ENCODE measurements at places on chromosomes 16 and 17.

GRCh38 chr16:65895906-65896305, 470.6 kb upstream of the CDH5 start:
- DNase-seq, result no peak

GRCh38 chr17:61997664-61998063, 67.4 kb downstream of the MED13 start:
- no peak for DNase-seq

- DNase-seq, result no peak
Observed at GRCh38 chr16:58863042-58863441, 128.9 kb upstream of the GOT2 start.

DNA sequence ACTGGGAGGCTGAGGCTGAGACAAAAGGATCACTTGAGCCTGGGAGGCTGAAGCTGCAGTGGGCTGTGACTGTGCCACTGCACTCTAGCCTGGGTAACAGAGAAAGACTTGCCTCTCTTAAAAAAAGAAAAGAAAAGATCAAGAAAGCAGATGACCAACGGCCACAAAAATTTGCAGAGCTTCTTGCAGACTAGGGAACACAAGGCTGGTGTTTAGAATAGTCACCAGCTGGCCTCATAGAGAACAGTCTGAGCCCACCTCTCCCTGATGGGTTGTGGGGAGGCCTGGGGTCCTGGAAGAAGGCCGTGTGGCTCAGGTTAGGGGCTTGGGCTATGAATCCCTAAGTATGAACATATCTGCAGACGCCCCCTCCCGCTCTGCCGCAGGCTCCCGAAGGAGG, 73.7 kb upstream of the MED9 start:
- DNase-seq, result no peak

- DNase-seq, result peak; percentile 81
Observed at GRCh38 chr17:45098869-45099616, 33.3 kb downstream of the PLCD3 start.

DNA sequence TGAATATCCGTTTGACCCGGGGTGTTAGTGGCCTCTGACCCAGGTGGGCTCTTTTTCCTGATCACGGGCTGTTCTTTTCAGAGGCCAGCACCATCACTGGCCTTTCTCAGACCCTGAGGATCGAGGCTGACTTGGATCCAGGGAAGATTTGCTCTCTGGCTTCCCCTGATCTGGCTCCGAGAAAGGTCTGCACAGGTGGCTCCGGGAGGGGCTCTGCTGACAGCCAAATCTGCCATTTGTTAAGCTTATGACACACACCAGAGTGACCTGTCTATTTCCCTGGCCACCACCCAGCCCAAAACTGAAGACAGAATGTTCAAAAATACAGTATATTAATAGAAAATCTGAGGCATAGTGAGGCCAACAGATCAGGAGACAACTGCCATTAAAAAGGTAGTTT, 221.8 kb upstream of the TNRC6C start:
- no peak for DNase-seq

DNA sequence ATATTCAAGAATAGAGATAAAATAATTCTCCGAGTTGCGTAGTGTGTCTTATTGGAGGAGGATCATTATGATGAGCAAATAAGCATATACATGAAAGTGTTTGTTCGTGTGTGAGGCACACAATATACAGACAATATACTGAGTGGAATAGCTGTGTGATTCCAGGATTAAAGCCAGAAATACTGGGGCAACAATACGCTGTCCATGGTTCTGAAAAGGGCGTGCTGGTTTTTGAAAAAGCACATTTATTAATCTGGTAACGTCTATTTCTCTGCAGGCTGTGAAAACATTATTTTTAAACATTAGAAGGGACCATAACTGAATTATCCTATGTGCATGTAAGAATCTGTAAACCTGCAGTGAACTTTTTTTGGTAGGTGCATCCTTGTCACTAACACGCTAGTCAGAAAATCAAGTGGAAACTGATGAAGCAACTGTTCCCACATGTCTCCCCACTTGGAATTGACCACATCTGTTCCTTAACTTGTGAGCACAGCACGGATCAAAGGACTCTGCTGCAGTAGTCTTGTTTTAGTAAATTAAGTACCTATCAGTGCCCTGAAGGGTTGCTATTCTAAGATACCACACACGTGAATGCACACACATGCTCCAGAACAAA, 346.0 kb downstream of the GRIN2A start:
- DNase-seq, result no peak

DNA sequence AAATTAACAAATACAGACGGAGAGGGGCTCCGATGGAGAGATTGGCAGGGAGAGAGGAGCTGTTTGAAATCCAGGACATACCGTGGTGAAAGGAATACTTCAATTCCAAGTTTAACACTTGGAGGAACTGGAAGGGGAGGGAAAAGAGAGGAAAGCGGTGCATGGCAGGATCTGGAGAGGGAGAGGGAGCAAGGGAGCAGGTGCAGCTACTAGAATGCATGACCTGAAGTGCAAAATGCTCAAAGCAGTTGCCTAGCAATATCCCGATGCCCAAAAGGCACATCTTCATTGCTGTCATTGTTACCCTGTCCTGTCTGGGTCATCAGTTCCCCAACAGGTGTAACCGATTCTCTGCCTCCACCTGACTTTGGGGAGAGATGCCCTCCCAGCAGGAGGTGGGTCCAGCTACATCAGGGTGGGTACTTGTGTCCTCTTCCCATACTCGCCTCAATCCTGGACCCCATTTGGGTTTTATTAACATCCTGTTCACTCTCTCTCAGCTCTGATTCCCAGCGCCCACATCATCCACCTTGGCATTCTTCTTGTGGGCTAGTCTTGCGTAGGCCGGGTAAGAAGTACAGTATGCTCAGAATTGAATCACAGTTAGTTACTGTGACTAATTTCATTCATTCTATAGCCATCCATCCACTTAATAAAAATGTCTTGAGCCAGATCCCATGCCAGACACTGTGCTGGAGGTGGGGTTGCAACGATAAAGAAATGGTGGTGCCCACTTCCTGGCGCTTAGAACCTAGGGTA, 37.4 kb upstream of the EMP2 start:
- DNase-seq, result no peak

GRCh38 chr17:61405686-61406536, 6.3 kb downstream of the TBX2 start:
- peak; percentile 35 for DNase-seq

Data from activated T-cell treated with anti-CD3 and anti-CD28 coated beads, Interleukin-2, amount 50 U/mL, for 24 hours (primary cell).